ENCODE measurements at places on chromosomes 11 and 22.

GRCh38 chr11:118785362-118785761, 5.6 kb downstream of the DDX6 start:
- DNase-seq = peak; percentile 46

DNA sequence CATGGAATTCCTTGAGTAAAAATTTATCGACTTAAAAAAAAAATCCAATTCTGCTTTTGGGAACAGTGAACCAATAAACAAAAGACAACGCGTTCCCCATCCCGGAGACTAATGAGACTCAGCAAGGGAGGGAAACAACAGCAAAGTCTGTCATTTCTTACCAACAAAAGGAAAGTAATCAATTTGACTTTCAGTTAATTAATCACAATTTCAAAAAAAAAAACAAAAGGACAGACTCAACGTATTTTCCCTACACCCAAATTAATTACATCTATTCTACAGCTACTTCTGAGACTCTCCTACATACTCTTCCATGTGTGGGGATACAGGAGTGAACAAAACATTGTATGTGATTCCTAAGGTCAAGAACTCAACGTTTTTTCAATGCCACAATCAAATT, 1.9 kb downstream of the RDX start:
- no peak for DNase-seq

GRCh38 chr22:23779731-23780130, 7.0 kb upstream of the SMARCB1 start:
- no peak for DNase-seq

- DNase-seq = no peak
These were observed 14.0 kb upstream of the KCNJ11 start for GRCh38 chr11:17402486-17402885.

DNA sequence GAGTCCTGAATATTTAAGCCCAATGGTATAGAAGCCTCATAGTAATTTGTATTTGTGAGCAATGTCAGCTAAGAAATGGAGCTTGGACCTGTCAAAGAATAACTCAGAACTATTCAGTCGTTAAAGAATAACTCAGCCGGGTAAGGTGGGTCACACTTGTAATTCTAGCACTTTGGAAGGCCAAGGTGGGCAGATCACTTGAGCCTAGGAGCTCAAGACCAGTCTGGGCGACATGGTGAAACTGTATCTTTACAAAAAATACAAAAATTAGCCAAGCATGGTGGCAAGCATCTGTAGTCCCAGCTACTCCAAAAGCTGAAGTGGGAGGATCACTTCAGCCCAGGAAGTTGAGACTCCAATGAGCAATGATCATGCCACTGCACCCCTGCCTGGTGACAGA, 1526.5 kb downstream of the LRRC4C start:
- DNase-seq = no peak

GRCh38 chr11:14249121-14249963, 109.6 kb downstream of the RRAS2 start:
- DNase-seq = peak; percentile 55

- DNase-seq = no peak
These were observed 57.6 kb downstream of the PLEKHA7 start for GRCh38 chr11:16956538-16957153.

GRCh38 chr22:46951973-46952372, 189.5 kb downstream of the TBC1D22A start:
- DNase-seq = no peak

DNA sequence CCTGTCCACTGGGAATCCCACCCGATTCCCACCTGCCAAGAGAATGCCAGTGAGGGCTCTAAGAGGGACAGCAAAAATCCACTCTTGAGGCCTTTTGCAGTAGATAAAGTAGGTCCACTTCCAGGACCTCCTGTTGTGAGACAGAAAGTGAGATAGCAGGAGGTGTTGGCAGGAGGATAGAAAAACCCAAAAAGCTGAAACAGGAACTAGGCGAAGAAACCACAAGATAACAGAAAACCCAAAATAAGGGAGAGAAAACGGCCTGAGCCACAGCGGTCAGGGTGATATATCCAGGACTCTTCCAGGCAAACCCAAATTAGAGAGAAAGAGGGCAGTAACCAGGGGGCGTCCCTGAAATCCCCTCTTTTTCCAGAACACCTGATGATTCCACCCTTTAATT, 79.7 kb upstream of the LINC01488 start:
- no peak for DNase-seq

DNA sequence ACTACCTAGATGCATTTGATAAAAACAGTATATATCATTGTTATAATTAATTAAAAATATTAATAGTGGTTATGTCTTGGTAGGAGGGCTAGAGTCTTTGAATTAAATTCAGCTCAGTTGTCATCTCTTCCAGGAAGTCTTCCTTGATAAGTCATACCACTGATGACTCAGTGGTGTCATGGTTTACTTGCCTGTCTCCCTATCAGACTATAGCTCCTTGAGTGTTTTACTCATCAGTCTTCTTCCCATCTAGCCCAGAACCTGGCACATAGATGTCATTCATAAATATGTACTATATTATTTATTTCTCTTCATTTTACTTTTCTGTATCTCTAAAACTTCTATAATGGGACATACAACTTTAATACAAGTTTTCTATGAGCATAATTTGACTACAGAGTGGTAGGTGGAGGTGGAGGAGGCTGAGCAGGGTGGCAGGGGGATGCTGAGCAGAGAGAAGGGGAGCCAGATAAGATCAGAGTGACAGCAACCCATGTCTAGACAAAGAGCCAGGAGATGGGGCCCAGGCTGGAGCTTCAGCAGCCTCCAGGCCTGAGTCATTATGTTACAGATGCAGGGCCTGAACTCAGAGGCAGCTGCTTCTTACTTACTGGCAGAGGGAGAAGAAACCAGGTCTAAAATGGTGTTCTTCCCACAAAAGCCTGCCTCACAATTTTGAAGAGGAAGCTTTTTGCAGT, 82.3 kb upstream of the PHOX2A start:
- peak; percentile 38 for DNase-seq

DNA sequence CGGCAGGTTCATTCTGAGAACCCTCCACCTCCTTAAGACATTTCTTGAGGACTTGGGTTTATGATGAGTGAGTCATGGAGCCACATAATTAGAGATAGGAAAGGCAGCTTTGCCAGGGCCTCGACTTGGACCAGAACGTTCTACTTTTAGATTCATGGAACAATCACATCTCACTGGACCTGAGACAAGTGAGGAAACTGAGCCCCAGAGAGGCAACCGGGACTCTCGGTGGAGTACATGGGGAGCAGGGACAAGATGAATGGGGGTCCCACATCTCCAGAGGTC, 59.5 kb downstream of the LINC01488 start:
- no peak for DNase-seq

- DNase-seq = no peak
These were observed 35.5 kb upstream of the CCDC188 start for GRCh38 chr22:20186183-20186870.

GRCh38 chr22:44838316-44839016, 86.1 kb downstream of the ARHGAP8 start:
- no peak for DNase-seq

DNA sequence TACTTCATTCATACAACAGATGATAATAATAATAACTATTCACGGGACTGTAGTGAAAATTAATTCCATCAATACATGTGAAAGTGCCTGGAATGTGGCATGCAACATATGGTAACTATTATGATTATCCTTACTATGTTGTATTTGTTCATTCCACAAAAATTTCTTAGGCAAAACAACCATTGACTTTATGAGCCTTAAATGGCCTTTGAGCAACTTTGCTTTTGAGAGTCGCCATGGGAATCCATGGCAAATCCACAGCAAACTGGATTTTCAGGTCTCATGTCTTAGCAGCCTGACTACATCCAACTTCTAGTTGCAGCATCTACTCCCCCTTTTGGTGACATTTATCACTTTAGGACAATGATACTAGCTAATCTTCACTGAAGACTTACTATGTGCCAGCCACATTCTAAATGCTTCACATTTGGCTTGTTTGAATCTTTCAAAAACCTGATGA, 56.8 kb downstream of the SLC1A2 start:
- peak; percentile 92 for DNase-seq

GRCh38 chr11:65069217-65069616, 10.9 kb upstream of the NAALADL1 start:
- DNase-seq = no peak

GRCh38 chr11:77086521-77087472, 15.8 kb upstream of the OMP start:
- DNase-seq = no peak

- peak; percentile 40 for DNase-seq
These were observed 7.0 kb upstream of the GAB2 start for GRCh38 chr11:78424334-78425270.

- no peak for DNase-seq
These were observed 98.5 kb downstream of the CYP2R1 start for GRCh38 chr11:14793546-14793945.

DNA sequence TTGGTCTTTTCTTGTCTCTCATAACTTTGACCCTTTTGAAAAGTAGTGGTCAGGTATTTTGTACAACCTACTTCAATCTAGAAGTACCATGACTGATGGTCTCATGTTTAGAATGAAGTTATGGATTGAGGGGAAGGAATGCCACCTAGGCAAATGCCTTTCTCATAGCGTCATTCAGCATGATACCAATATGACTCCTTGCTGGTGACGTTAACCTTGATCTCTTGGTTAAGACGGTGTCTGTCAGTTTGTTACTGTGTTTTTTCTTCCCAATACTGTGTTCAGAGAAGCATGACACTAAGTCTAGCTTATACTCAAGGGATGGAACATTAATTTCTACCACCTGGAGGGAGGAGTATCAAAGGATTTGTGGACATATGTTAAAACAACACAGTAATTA, 130.9 kb downstream of the KIF18A start:
- no peak for DNase-seq

DNA sequence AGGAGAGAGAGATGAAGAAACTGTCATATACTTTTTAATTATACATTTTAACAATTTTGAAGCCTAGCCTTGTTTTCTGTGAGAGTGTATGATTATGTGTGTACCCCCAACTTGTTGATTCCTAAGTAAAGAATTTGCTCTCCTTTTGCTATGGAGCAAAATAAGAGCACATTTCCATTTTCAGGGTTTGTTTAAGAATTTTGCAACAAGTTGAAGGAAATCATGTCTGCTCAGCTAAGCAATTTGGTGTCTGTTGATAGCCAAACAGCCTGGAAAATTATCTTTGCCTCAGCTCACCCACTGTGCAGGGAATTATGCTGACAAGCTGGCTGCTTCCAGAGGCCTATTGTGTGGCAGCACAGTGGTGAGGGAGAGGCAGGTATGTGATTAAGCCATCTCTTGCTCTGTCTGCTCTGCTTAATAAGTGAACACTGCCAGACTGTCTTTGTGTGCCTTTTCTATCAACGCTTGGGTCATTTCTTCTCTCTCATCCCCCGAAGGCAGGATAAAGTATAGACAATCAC, 135.1 kb upstream of the TTC12 start:
- DNase-seq = no peak

GRCh38 chr11:19433367-19433766, 192.6 kb upstream of the E2F8 start:
- DNase-seq = no peak

GRCh38 chr11:6354651-6355485, 34.6 kb upstream of the CAVIN3 start:
- DNase-seq = peak; percentile 47

- peak; percentile 35 for DNase-seq
These were observed 52.8 kb downstream of the BCR start for GRCh38 chr22:23233084-23233531.

- DNase-seq = no peak
These were observed 43.3 kb downstream of the NOX4 start for GRCh38 chr11:89447845-89448244.

GRCh38 chr11:1628506-1629325, 859 bp upstream of the KRTAP5-5 start:
- DNase-seq = peak; percentile 27

DNA sequence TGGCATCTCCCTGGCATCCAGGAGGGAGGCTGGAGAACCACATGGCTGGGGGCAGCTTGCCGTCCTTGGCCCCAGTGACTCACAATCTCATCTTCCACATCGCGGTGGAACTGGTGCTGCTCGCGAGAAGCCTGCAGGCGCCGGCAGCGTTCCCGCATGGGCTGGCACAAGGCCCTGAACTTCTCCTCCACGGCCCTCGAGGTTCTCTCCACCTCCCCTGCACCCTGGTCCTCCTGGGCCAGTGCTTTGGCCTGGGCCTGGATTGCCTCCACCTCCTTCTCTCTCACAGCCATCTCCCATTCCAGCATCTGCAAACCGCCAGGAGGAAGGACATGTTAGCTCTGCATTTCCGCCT, 16.3 kb upstream of the RBM4B start:
- no peak for DNase-seq

GRCh38 chr11:103709371-103709770, 327.1 kb upstream of the DDI1 start:
- DNase-seq = no peak

- no peak for DNase-seq
These were observed 35.7 kb downstream of the TRIM29 start for GRCh38 chr11:120102050-120102863.

- no peak for DNase-seq
These were observed 14.3 kb downstream of the ZC3H7B start for GRCh38 chr22:41315586-41315985.

DNA sequence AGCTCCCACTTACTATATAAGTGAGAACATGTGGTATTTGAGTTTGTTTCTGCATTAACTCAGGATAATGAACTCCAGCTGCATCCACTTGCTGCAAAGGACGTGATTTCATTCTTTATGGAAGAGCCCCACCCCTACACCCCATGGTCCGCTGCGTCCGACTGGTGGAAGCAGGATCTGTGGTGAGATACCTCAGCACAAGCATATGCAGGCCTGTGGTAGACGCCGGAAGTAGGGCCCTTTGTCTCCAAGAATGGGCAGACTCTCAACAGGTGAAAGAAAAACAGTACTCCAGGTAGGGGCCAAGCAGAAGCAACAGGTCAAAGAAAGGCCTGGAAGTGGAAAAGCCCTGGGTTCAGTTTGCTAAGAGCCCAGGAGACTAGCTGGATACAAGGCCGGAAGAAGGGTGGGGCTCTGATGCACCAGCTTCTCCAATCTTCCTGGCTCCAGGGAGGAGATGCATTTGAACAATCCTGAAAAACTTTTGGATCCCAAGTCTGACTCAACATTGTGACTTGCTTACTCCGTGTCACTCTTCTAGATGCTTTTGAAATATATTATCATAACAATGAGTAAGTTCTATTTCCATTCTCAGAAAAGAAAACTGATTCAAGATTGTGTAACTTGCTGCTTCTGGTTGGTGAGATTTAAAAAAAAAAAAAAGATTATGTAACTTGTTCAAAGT, 30.4 kb downstream of the NEAT1 start:
- DNase-seq = peak; percentile 95

DNA sequence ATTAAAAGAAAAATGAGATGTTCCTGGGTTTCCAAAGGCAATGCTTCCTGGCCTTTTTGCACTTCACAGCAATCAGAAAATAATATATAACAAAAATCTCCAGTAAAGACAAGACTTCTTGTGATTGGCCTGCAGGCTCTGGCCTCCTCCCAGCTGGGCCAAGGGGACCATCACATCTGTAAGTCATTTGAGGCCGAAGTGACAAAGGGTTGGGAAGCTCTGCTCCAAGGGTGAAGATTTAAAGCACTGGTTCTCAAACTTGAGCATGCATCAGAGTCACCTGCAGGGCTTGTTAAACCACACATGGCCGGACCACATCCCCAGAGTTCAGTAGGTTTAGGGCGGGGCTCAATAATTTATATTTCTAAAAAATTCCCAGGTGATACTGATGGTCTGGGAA, 32.1 kb downstream of the ARFGAP2 start:
- DNase-seq = no peak

- DNase-seq = peak; percentile 88
These were observed 13.8 kb downstream of the PLXNB2 start for GRCh38 chr22:50293441-50294318.
